Stimulated activated CD8-positive, alpha-beta memory T cell treated with anti-CD3 and anti-CD28 coated beads, Interleukin-7, amount 100 ng/mL, for 1 hour (primary cell): ENCODE measurements at places on chromosomes 16 and 17.

DNA sequence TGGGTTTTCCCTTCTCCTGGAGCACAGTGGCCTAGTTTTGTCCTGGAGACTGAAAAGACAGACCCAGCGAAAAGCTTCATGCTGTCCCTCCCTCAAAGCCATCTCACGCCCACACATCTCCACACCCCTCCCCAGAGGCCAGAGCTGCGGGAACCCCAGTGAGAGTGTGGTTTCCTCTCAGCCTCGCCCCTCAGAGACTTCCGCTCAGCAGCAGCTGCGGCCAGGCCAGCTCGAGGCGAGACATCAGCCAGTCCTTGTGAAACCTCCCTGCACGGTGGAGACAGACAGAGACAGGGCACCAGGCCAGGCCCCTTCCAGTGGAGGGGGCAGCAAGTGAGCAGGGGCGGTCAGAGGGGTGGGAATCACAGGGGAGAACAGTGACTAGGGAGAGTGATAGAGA lies 77.0 kb upstream of the TNRC6C start:
- DNase-seq, result peak; percentile 52

GRCh38 chr17:78267253-78268073 lies 36.0 kb downstream of the TMEM235 start:
- no peak for DNase-seq

DNA sequence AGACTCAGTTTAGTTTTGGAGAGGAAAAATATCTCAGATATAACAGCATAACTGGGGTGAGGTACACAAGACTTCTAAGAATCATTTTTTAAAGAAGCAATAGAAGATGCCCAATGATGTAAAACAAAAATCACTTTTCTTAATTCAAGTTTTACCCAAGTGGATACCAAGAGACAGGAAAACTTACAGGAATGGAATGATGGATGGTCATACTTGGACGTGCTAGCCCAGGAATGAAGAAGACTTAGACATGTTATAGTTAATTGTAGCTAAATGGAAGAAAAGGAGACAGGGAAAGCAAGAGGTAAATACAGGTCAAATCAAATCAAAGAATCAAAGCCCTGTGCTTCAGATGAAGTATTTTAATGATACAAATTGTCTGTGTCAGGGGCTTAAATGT lies 312.7 kb upstream of the KCNJ16 start:
- DNase-seq, result no peak

- DNase-seq, result peak; percentile 73
These were observed at the start of gene PITPNC1 for GRCh38 chr17:67376737-67377487. Gene PITPNC1 (plus strand): TSS chr17:67377281.

- DNase-seq, result no peak
These were observed at the start of gene MVP for GRCh38 chr16:29820271-29820701. Gene MVP (plus strand): TSS chr16:29820462. CDS start chr16:29830550, 10,088 bp downstream.

DNA sequence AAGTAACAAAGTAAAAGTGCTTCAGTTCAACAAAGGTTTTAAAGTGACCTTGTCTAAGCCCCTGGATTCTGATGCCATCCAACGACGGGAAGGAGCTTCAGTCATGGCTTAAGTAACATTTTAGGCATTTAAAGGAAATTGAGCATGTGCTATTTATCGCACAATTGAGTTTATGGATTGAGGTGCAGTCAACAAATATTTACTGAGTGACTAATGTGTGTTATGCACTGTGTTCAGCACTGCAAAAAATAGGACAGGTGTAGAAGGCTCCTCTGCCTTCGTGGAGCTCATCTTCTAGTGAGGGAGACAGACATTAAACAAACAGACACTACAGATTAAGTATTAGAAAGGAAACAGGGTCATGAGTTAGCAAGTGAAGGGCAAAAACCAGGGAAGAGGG lies 12.5 kb downstream of the TMIGD1 start:
- no peak for DNase-seq

GRCh38 chr17:39765766-39766165 lies 28.0 kb downstream of the GRB7 start:
- no peak for DNase-seq

DNA sequence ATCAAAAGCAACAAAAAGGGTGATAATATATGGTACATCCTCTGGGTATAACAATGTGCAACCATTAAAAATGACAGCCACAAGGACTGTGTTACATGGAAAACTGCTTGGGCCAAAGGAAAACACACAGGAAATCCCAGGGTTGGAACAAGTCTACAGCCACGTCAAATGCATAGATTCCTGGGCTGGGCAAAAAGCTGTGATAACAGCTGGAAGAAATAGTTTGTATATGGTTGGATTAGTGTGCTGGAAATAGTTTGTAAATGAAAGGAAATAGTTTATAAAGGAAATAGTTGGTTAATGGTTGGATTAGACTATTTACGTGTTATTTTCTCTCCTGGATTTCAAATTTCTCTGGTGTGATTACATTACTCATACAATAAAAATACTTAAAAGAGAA lies 2.6 kb downstream of the HSD17B2 start:
- no peak for DNase-seq

GRCh38 chr16:1580256-1580655 lies 31.6 kb downstream of the IFT140 start:
- DNase-seq, result no peak

DNA sequence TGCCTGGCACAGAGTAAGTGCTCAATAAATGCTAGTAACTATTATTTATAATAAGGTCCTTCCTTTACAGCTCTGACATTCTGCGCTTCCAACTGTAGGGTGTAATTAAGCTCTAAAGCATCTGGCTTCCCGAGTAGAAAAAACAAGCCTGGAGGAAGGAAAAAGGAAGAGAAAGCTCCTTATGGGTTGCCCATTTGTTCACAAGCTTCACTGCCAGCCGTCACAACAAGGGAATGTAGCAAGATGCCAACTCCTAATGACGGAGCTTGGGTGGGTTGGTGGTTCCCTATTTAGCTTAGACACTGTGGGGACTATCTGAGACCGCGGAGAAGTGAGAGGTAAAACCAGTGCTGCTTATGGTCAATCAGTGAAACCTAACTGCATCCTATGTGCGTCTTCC lies 7.3 kb upstream of the RPRML start:
- no peak for DNase-seq

GRCh38 chr16:57791195-57791892 lies 10.9 kb downstream of the KIFC3 start:
- DNase-seq, result no peak

- no peak for DNase-seq
These were observed 7.4 kb downstream of the CNP start for GRCh38 chr17:41974031-41974430.

DNA sequence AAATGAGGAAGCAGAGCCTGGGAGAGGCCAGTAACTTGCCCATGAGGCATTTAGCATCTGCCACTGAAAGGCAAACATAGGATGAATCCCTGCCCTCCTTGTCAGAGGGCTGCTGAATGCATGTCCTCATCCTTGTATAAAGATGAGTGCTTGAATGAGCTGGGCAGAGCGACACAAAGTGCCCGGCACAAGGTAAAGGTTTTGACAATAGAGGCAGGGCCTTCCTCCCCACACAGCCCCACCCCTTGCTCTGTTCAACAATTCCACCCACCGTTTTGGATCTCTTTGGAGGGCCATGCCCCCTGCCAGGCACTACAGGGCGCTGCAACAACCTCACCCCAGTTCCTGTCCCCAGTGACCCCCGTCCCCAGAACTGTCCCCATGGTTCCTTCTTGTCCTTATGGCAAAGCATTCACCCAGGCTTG lies 1.4 kb upstream of the KRT19 start:
- no peak for DNase-seq

DNA sequence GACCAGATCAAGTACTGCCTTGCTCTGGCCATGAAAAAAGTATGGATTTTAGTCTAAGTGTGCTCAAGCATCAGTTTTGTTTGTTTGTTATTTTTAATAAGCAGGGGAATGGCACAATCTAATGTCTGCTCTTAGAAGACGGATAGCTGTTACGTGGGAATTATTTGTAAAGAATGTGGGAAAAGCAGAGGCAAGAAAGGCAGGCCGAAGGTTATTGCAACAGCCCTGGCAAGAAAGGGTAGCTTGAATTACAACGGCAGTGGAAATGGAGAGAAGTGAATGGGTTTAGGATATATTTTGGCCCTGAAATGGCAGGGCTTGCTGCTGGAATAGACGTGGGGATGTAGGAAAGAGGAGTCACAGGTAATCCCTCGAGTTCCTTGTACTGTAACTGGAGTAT lies 987 bp upstream of the HASPIN start:
- DNase-seq, result no peak

DNA sequence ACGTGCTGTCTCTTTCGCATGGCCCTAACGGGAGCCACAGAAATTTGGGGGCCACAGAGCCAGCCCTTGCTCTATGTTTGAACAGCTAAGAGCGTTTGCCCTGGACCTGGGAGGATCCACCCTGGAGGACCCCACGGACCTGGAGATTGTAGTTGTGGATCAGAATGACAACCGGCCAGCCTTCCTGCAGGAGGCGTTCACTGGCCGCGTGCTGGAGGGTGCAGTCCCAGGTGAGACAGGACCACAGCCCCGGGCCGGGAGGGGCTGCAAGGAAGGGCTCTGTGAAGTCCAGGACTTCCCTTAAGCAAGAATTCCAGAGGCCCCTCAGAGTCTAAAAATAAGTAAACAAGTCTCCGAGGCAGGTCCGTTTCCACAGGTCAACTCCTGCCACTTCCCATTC lies 11.9 kb downstream of the CDH15 start:
- no peak for DNase-seq

- no peak for DNase-seq
These were observed 39.3 kb downstream of the ENGASE start for GRCh38 chr17:79113699-79114457.

DNA sequence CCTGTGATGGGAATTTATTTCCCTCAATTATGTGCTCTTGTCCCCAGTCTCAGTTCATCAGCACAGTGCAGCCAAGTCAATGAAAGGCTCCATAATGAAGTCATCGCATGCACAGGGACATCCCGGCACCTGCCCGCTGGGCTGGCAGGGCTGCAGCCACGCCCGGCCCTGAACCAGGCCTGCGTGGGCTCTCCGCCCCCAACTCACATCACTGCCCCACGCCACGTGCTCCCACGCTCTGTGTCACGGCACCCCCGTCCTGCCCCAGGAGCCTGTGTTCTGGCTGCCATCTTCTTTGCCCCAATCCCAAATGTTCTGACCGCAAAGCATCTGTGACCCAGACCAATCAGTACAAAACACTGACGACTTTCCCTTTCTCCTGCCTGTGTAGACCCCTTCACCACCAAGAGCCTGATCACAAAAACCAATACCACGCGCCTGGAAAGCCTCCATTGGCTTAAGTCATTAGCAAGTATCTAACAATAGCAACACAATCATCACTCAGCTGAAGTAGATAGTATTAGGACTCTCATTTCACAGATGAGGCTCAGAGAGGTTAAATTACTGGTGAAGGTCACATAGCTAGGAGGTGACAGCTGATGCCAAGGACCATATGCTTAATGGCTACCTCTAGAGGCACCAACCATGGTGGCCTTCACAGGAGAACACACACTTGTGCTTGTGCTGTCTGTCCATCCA lies 202.5 kb downstream of the ZFHX3 start:
- no peak for DNase-seq

- DNase-seq, result no peak
These were observed 15.4 kb downstream of the CLUH start for GRCh38 chr17:2695961-2696760.

DNA sequence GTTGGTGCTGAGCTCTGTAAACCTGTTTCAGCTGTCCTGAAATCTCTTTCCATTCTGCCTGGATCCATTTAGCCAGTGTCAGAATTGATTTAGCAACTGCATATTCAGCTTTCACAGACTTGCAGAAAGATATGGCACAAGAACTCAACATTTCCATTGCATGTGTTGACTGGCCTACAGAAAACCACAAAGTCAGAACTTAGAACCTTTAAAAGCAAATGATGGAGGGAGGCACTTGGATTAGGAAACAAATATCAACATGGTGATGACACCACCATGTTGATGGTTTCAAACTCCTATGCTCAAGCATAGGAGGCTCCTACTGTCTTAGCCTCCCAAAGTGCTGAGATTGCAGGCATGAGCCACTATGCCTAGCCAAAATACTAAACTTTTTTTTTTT lies 52.3 kb upstream of the ARL6IP1 start:
- no peak for DNase-seq

DNA sequence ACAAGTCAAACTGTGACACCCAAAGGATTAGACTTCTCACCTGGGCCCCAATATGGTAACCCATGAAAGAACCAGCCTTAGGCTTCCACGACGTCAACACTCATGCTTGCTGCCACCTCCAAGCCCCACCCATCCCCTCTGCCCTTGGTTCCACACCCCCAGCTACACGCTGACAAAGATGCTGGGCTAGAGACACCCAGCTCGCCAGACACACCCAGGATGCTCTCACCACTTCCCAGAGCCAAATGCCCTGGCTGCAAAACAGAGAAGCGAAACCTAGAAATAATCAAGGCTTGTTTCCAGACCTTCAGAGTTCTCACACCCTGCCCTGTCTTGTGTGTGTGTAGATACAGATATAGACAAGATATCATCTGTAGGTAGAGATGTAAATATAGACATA lies 26.0 kb upstream of the ADCY9 start:
- DNase-seq, result no peak

DNA sequence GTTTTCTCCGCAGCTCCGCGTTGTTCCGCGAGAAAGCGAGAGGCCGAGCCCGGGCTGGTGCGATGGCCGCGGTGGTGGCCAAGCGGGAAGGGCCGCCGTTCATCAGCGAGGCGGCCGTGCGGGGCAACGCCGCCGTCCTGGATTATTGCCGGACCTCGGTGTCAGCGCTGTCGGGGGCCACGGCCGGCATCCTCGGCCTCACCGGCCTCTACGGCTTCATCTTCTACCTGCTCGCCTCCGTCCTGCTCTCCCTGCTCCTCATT lies 404 bp downstream of the EMC6 start:
- DNase-seq, result no peak

DNA sequence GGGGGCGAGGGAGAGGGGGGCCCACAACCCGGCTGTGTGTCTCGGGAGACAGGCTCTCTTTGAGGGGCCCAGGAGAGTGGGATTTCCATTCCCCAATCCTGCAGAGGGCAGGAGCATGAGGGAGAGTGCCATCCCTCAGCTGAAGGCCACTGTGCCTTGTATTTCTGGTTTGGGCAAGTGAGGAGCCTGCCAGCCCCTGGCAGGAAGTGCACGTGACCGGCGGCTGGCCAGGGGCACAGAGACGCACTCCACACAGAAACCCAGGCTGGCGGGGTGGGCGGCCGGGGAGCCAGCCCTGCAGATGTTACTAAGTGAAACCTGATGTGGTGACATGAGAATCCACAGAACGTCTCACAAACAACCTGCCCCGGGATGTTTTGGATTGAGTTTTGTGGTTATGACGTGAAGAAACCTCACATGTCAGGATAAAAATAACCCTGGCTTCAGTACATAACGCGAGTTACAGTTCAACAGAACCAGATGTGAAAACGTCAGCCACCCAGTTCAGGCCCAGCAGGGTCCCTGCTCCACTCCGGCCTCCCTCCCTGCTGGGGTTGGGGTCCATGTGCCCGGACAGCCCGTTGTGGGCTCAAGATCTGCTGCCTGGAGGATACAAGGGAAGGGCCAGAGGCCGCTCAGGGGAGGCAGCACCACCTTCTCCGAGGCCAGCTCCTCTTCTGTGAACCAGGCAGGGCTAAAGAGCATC lies 51.7 kb upstream of the MTSS2 start:
- DNase-seq, result peak; percentile 31

- no peak for DNase-seq
These were observed 14.0 kb upstream of the PABPN1L start for GRCh38 chr16:88880226-88881006.
